ENCODE measurements at places on chromosomes 11 and 22.

DNA sequence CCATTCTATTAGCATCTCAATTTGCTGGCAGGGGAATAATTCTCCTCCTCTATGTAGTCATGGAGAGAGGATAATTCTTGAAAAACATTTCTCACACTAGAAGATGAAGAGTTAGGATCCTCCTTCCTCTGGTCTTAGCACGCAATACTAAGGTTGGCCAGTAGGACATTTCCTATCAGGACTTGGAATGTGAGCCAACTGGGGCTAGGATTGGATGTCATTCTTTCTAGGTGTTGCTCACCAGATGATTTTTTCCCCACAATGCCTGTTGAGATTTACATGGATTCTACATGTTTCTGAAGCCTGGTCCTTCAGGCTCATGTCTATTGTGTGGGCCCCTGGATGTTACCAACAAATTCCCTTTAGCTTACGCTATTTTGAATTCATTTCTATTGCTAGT lies 28.0 kb downstream of the SLN start:
- no peak for DNase-seq

DNA sequence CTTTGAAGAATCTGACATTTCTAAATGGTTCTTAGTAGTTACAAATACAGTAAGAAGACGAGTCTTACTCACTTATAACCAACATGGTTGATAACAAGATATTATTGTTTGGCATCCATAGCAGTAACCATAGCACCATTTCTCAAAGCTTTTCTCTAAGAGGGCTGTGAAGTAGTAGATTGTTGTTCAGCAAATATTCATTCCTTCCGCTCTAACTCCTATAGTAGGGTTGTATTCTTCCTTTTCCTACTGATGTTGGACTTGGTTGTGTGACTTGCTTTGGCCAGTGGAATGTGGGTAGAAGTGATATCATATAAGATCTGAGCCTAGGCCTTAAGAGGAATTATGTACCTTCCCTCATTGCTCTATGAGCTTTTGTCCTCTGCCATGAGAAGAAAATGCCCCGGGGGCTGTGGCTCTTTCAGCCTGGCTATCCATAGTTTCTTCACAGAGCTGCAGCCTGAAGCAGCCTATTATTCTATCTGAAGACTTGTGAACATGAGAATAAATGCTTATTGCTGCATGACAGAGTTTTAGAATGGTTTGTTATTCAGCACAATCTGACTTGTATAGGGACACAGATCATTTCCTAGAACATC lies 28.9 kb upstream of the ZBED5 start:
- DNase-seq, result no peak

GRCh38 chr11:116607027-116607426 lies 165.8 kb downstream of the BUD13 start:
- DNase-seq, result no peak

DNA sequence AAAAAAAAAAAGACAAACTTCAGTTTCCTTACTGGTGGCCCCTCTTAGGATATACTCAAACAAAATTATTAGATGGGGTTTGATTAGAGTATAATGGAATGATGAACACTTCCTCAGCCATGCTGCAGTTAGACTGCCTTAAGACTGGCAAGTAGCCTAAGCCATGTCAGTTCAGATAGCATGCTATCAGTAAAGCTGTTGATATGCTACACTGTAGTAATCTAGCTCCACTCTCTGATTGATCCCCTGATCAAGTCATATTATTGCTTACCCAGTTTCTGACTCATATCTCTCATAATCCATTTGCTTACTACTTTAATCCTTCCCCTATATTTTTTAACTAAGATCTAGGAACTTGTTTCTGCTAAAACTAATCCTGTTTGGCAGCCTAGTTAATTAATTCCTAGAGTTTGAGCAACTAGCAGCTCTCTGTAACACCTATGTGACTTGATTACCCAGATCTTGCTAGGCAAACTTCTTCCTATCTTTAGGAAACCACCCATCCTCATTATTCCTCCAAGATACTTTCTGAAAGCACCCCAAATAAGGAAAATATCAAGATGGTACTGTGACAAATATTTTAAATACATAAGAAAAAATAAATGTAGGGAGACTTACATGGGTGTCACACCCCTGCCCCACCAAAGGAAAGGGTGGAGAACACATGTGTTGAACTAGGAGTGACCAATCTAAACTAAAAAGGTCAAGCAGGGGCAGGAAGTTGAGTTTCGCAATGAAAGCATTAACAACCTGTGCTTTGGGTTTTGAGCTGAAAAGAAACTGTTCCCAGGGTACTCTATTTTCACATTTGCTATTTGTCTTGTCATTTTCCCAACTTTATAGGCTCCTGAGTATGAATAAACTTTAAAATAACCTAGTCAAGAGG lies 43.2 kb downstream of the PIK3C2A start:
- no peak for DNase-seq

DNA sequence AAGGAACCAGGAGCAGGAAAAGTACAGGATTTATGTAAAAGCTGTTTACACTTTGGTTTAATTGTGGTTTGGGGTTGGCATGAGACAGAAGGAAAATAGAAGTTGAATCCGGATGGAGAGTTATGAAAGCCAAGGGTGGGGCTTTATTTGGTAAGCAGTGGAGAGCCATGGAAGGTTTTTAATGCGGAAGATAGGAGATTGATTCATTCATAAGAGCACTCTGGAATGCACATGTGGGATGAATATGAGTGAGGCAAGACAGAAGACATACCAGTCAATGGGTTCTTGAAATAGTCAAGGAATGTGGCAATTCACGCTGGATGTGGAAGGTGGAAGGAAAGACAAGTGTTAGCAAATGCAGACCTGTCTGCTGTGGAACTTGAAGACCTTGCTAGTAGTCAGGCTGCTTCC lies 9.3 kb upstream of the GLB1L3 start:
- no peak for DNase-seq

DNA sequence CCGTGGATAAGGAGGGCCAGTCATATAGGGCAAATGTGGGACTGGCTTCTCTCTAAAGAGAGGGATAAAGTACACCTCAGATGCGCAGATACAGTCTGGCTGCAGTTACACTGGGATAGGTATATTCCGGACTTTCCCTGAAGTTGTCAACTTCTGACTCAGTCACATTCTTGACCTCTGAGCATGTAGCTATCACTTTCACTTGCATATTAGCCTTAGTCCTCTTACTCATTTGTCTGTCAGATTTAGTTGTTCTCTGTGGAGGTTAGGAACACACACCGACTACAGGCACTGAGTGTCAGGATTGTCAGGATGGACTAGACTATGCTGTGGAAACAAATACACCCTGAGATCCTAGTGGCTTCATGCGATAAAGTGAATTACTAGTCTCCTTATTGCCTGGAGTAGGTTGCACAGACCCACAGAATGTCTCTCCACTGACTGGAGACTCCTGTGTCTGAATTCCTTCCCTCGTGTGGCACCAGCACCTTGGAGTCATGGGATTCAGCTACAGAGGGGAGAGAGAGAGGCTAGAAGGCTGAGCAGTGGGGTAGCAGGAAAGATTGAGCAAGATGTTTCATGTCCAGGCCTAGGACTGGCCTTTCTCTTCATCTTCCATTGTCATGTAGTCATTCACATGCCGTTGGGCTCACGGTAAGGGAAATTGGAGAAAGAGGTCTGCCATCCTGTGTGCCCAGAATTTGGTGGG lies 654.3 kb downstream of the NTM start:
- no peak for DNase-seq

- no peak for DNase-seq
Measured at GRCh38 chr22:37309211-37310074, 27.1 kb downstream of the CYTH4 start.

DNA sequence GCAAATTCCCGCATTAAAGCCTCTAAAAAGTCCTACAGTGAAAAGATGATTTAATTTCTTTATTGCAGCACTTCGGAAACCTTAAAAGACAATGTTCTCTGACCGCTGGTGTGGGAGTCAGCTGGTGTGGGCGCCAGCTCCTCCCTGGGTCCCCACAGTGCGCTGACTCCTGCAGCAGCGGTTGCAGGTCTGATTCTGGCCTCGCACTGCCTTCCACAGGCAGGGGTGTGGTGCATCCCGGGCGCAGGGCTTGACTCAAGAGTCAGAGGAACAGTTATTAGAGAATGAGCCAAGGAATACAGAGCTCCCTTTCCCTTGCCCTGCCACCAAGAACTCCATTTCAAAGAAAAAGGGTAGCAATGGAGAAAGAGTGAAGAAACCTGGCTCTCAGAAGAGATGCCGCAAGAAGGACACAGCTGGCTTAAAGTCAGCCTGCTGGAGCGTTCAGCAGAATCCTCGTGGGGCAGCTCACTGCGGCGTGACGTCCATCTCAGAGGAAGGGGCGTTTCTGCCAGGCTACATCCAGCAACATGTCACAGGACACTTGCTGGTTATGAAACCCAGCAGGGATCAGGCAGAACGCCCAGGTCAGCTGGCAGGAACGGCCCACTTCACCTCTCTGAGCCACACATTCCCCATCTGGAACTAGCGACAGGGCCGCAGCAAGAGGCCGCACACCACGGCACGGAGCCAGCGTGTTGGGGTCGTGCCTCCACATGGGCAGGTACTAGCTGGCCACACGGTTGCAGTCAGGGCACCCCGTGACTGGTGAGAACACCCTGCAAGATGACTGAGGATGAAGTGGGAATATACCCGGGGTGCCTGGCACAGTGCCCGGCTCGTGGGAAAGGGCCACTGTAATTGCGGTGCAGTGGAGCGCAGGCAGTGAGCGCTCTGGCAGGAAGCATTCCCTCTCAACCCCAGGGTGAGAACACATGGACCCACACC lies 18.1 kb upstream of the EFCAB6 start:
- DNase-seq, result no peak

DNA sequence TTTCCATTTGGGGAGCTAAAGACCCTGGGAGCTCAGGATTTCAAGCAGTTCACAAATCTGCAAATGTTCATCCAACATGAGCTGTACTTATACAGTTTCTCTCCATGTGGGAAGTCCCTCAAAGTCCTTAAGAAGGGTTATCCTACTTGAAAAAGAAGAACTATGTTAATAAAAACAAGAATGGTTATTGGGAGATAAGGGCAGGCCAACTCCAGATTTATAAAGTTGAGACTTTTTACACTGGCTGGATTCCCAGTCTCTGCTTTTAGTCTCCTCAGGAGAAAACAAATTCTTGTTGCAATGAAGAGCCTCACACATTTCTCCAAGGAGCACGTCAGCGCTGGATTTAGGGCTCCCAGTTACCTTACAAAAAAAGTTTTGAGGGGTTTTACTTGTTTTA lies 34.2 kb upstream of the CTTN start:
- no peak for DNase-seq

GRCh38 chr11:58927393-58928106 lies 11.7 kb upstream of the GLYATL1 start:
- no peak for DNase-seq

DNA sequence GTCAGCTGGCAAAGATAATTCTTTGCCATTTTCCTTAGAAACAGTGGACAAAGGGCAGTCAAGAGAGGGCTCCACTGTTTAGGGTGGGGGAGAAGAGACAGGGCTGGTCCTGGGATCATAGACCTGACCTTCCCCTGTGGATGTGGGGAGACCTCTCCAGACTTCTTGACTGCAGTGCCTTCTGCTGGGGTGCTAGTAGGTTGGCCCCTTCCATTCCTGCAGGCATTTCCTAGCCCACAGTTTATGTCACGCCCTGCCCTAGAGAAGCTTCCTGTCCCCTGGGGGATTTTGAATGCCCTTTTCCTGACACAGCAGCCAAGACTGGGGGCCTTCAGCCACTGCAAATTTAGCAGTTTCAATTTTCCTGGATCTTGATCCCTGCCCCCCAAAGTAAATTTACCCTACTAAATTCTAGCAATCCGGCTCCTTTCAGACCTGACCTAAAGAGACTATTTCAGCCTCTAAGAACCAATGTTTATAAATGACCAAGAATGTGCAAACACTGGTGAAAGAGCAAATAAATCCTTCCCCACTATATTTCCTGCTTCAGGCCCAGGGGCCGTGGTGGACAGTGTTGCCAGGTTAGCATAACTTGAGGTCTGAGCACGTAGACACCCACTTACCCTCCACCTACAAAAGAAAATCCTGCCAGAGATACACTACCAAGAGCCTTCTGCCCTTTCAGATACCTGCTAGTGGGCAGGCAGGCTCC lies 58.4 kb downstream of the PPFIBP2 start:
- no peak for DNase-seq

DNA sequence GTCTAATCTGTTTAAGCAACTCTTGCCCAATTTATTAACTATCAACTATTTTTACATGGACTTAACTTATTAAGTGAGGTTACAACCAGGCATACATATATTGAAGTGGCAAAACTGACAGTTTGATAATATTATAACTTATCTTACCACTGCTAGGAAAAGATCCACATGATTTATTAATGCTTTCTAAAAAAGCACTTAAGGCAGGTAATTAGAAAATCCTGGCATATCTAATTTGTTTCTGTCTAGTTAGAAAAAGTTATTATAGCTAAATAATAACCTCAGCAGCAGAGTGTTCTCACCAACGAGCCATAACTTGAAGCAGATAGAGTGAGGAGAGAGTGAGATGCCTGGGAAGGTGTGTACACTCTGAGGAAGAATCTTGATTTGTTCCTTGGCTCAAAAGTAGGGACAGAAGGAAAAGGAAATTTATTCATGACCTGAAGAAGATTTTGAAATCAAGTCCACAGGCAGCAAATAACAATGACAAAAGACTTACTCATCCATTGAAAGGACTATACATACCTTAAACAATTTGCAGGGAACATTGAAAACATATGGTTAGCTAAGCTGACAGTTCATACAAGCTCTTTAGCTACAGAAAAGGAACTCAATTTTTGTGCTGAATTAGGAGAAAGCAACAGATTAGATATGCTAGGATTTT lies 7.1 kb upstream of the MUC15 start:
- no peak for DNase-seq

GRCh38 chr22:35921777-35922176 lies 106.8 kb downstream of the RBFOX2 start:
- peak; percentile 1 for DNase-seq

DNA sequence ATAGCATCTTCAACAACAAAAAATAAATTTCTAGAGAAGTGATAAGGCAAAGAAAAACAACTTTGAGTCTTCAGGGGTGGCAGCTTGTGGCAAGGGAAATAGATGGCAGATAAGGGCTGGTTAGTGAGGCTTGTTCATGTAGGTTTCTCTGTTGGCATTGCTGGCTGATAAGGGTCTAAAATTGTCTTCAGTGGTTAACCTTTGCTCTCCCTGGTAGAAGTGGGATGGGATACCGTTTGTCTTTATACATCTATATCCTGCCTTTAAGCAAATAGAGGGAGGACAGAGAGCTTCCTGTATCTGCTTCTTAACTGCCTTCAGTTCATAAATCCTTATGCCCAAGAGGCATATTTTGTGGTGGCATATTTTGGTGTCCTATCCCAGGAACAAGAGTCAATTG lies 57.1 kb downstream of the TRAF6 start:
- DNase-seq, result no peak

DNA sequence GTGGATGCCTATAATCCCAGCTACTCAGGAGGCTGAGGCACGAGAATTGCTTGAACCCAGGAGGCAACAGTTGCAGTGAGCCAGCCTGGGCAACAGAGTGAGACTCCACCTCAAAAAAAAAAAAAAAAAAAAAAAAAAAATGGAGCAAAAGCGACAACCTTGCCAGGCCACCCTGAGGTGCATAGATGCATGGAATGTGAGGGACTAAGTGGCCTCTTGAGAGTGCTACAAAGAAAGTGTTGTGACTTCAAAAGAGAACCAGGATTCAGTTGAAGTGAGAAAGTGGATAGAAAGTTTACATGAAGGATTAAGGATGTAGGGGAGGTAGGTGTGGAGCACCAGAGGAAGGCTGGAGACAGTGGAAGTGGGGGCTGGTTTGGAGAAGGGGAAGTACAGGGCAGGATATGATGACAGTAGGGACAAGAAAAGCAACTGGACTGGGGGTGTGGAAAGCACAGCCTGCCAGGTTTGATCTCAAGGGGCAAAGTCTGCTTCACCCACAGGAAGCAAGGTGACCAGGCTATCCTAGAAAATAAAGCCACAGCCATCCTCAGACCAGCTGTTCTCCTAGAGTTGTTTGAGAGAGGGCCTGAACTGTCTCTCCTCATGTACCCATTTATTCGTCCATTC lies 36.0 kb upstream of the OLFML1 start:
- no peak for DNase-seq
